Tibial nerve (tissue), 4 donors: ENCODE measurements at places on chromosomes 13 and 19. TPM values are rescaled to one million over a fixed set of nuclear protein-coding genes. Genes with fewer than 3 reads are reported as not detected.

The BCL2L12 gene
- 4.7 TPM for total RNA-seq

The MEIS3 gene
- total RNA-seq = 30.8 TPM

The EID2B gene
- total RNA-seq = 10.2 TPM

- peaks cover 3% of the 10 kb centered on the region for H3K4me1 ChIP-seq
- DNase-seq = no peak
- peaks cover 30% of the 10 kb centered on the region for H3K36me3 ChIP-seq
- H3K4me3 ChIP-seq = no peak overlapping the region
- H3K27me3 ChIP-seq = no peaks in the 10 kb centered on the region
Measured at GRCh38 chr19:33412601-33413425, 39.3 kb downstream of the CEBPG start.

The CDC34 gene
- 60.7 TPM for total RNA-seq

- H3K4me1 ChIP-seq = no peaks in the 10 kb centered on the region
- no peak for DNase-seq
- no peaks in the 10 kb centered on the region for H3K36me3 ChIP-seq
- H3K4me3 ChIP-seq = no peak overlapping the region
- H3K27ac ChIP-seq = no peak overlapping the region
- H3K27me3 ChIP-seq = no peaks in the 10 kb centered on the region
Measured at GRCh38 chr13:20105161-20105689, 55.6 kb downstream of the GJA3 start.

The IRGC gene
- total RNA-seq = not detected

- H3K4me1 ChIP-seq = no peaks in the 10 kb centered on the region
- no peak for DNase-seq
- H3K27ac ChIP-seq = no peak overlapping the region
- H3K27me3 ChIP-seq = no peaks in the 10 kb centered on the region
Measured at GRCh38 chr19:33133438-33134031, 1.6 kb downstream of the WDR88 start.
